DMS53 (cell line): ENCODE measurements at places on chromosomes 6 and 20.

- DNase-seq = no peak
Observed at GRCh38 chr6:4644996-4645395, 131.2 kb upstream of the CDYL start.

- DNase-seq = no peak
Observed at GRCh38 chr6:161272635-161273273, 1.1 kb downstream of the AGPAT4 start.

- DNase-seq = peak; percentile 61
Observed at GRCh38 chr6:157240059-157240959, 83.0 kb downstream of the TMEM242 start.

DNA sequence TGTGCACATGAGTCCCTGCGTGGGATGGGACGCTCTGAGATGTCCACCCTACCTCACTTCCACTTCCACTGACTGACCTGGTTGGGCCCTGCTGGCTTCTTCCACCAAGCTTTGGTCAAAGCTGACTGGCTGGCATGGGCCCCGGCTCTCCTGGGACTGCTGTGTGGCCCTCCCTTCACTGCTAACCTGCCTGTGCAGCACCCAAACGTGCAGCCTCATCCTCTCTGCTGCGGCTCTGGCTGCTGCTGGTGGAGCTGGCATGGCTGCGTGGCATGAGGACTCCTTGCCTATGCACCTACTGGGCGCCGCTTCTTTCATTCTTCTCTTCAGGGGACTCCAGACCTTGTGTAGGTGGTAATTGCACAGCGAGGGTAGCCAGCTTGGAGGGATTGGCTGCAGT is 18.7 kb upstream of the IP6K3 start:
- DNase-seq = no peak

- no peak for DNase-seq
Observed at GRCh38 chr20:23034721-23035671, at the start of gene SSTR4. SSTR4 (plus strand) TSS chr20:23035312; CDS start chr20:23035484, 172 bp downstream.

DNA sequence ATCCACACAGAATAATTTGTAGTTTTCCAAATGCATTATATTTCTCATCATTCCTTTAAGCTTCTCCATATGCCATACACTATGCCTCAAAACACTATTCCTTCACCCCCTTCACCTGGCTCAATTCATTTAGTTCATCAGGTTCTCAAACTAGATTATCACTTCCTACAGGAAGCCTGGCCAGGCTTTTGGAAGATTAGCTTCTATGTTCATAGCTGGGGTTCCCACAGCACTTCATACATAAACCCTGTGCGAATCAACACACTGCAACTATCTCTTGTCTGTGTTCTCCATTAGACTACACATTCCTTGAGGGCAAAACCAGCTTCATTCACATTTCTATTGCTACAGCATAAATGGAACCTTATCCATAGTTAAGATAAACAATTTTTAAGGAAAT is 40.5 kb upstream of the PLN start:
- DNase-seq = no peak

- DNase-seq = no peak
Observed at GRCh38 chr6:105578179-105578707, 175.4 kb upstream of the PREP start.

DNA sequence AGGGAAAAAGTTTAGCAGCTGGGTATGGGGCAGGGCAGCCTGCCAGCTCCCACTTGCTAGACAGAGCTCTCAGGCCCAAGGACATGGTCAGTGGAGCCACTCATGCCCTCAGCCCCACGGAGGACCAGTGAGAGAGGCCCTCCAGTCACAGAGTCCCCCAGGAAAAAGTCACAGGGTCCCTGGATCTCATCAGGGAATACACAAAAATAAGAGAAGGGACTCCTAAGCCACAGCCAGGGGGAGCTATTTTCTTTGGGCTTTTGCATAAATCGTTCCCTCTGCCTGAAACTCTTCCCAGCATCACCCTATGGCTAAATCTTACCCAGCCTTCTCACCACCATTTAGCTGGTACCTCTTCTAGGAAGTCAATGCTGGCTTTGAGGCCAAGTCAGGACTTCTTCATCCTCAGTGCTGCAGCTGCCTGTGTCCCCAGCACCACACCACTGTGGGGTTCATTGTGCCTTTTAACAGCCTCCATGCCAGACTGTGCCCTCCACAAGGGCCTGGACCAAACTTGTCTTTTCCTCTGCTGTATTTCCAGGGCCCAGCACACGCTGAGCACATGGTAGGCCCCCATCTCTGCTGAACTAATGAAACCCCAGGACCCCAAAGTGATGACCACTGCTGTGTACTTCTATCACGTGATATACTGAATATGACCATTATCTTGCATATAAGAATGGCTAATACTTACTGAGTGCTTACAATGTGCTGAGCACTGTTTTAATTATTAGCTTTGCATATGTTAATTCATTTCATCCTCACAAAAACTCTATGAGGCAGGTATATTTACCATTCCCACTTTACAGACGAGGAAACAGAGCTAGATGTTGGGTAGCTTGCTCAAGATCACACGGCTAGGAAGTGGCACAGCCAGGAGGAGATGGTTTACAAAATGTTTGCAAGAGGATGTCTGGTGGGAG is 2.0 kb downstream of the ZNF335 start:
- peak; percentile 88 for DNase-seq

DNA sequence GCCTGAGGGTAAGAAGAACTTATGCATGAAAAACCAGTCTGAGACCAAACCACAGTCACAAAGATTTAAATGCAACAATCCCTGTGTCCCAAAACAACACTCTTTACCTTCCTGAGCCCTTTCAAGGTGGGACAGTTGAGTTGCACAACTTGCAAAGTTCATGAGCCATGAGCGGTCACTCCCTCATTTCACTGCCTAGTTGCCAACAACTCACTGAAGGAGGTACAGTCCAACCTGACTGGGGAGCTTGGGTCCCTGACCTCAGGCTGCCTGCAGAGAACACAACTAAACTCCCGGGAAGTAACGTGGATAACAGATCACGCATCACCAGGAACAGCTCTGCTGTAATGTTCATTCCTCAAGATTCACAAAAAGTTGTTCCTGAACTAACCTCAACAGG is 69.4 kb downstream of the MBOAT1 start:
- DNase-seq = no peak

GRCh38 chr6:111764238-111765175 is 108.7 kb downstream of the FYN start:
- DNase-seq = no peak

GRCh38 chr20:32507998-32508774 is 76.9 kb downstream of the NOL4L start:
- no peak for DNase-seq

- peak; percentile 54 for DNase-seq
Observed at GRCh38 chr6:146289816-146290588, 253.6 kb upstream of the RAB32 start.

- no peak for DNase-seq
Observed at GRCh38 chr6:79196912-79197311, 37.6 kb downstream of the HMGN3 start.

GRCh38 chr6:6969761-6970223 is 138.0 kb upstream of the RREB1 start:
- DNase-seq = peak; percentile 98

GRCh38 chr6:24431045-24431451 is 28.3 kb downstream of the MRS2 start:
- DNase-seq = peak; percentile 79
